Activated T-cell treated with anti-CD3 and anti-CD28 coated beads, Interleukin-2, amount 50 U/mL, for 1 hour (primary cell): ENCODE measurements at places on chromosomes 4 and X.

DNA sequence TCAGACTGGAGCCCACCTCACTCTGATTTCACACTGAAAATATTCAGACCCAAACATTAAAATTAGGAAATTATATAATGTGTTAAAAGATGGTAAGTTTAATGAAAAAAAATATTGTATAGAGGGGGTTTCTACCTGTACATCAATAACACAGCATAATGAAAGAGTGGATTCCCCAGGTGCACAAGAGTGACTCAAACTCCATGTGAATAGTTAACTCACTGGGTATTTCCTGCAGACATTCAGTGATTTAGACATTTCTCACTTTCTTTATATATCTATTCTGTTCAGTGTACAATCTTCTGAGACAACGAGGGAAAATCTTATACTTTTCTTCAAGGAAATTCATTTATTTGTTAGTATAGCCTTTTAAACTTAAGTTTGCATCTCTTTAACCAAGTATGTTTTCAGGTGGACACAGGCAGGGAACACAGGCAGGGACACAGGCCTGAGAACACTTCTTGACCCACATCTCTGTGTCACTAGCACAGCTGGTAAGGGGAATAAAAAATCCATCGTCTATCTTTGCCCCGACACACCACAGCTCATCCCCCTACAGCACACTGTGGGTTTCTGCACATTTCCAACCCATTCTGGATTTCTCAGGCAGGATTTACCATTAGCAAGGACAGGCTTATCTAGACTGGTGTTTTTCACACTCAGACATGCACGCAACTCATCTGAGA lies 525.5 kb upstream of the BOD1L1 start:
- DNase-seq, result no peak

- DNase-seq, result no peak
Measured at GRCh38 chrX:39974270-39974669, 123.5 kb downstream of the BCOR start.

DNA sequence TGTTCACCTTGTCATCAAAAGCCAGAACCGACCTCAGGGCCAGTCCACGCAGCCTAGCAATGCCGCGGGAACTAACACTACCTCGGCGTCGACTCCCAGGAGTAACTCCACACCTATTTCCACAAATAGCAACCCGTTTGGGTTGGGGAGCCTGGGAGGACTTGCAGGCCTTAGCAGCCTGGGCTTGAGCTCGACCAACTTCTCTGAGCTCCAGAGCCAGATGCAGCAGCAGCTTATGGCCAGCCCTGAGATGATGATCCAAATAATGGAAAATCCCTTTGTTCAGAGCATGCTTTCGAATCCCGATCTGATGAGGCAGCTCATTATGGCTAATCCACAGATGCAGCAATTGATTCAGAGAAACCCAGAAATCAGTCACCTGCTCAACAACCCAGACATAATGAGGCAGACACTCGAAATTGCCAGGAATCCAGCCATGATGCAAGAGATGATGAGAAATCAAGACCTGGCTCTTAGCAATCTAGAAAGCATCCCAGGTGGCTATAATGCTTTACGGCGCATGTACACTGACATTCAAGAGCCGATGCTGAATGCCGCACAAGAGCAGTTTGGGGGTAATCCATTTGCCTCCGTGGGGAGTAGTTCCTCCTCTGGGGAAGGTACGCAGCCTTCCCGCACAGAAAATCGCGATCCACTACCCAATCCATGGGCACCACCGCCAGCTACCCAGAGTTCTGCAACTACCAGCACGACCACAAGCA lies 898 bp downstream of the UBQLN2 start:
- peak; percentile 32 for DNase-seq

DNA sequence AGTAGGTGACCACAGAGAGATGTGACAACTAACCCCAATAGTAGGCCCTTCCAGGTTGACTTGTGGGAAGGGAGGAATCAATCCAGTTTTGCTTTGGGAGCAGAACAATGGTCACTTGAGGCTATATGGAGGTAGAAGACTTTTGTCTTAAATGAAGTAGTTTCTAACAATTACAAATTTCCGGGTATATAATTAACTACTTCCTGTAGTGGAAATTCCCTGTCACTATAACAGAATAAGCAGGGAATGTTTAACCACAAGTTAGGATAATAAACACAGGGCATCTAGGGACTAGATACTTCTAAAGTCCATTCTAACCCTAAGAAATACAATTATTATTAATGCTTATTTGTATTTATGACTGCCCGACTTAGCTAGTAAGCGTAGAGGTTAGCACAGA lies 99.0 kb upstream of the TRPC3 start:
- no peak for DNase-seq

- DNase-seq, result no peak
Measured at GRCh38 chrX:135424469-135424868, 2.7 kb downstream of the SMIM10L2A start.

GRCh38 chr4:152334931-152335330 lies 201.0 kb downstream of the FBXW7 start:
- DNase-seq, result no peak

GRCh38 chr4:16337936-16338335 lies 111.7 kb upstream of the TAPT1 start:
- DNase-seq, result no peak

DNA sequence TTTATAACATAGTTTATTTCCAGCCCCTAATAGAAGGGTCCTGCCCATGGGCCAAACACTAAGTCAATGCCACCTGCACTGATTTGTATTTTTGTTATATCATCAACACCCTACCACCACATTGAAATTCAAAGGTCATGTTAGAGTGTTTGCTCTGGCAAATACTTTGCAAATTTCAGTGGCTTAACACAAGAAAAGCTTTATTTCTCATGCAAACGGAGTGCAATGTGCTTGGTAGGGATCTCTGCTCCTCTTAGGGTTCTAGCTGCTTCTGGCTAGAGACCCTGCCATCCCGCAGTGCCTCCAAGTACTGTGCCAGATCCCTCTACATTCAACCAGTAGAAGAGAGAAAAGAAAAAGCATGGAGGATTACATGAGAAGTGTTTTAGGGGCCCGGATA lies 230.8 kb upstream of the TET2 start:
- no peak for DNase-seq

DNA sequence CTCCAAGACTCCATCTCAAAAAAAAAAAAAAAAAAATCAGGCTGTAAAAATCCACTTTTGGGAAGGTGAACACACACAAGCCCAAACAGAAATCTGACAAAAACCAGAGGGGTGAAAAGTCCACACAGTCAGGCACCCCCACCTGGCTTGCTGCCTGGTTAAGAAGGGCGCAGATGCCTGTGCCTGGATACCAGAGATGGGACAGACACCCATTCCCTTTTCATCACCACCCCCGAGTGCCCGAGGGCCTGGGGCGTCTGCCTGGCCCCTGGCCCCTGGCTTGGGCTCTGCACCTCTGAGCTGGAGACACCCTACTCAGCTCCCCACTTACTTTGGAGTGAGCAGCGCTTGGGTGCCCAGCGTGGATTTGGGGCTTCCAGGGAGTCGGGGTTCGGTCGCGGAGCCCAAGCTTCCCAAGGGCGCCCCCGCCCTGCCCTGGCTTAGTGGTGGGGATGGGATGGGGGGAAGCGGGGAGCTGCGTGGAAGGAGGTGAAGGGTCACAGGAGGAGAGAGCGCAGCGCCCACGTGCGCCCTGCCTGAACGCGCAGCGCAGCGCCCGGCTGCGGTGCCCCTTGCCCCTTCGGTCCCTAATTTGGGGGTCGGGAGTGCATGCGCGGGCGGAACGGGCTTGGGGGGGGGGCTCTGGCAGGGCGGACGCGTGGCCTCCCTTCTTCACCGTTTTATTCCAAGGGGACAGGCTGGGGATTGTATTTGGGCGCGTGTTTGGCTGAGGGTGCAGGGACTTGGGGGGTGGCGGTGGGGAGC lies 11.3 kb downstream of the SHOX start:
- DNase-seq, result no peak

- DNase-seq, result no peak
Measured at GRCh38 chr4:165620913-165621312, 242.1 kb downstream of the CPE start.

GRCh38 chr4:113209652-113210320 lies 160.3 kb downstream of the ANK2 start:
- DNase-seq, result no peak

GRCh38 chrX:96314985-96315384 lies 369.7 kb upstream of the DIAPH2 start:
- no peak for DNase-seq

DNA sequence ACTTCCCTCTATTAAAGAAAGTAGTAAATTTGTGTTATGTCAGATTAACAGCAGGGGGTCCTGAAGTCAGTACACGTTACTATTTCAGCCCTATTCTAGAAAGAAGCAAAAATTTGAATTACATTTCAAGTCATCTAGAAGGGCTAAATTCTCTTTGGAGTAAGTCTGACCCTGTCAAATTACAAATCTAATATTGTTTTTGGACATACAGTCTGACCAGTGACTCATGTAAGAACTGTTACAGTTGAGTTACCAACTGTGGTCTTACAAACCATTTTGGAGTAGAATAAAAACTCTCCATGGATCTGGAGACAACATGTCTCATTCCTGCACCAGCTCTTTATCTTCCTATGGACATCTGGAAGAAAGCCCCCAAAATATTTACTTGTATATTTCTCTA lies 36.0 kb upstream of the GYPA start:
- DNase-seq, result no peak

- no peak for DNase-seq
Measured at GRCh38 chrX:11386001-11386523, 92.8 kb downstream of the AMELX start.

- DNase-seq, result no peak
Measured at GRCh38 chrX:11470250-11470974, 177.2 kb downstream of the AMELX start.

DNA sequence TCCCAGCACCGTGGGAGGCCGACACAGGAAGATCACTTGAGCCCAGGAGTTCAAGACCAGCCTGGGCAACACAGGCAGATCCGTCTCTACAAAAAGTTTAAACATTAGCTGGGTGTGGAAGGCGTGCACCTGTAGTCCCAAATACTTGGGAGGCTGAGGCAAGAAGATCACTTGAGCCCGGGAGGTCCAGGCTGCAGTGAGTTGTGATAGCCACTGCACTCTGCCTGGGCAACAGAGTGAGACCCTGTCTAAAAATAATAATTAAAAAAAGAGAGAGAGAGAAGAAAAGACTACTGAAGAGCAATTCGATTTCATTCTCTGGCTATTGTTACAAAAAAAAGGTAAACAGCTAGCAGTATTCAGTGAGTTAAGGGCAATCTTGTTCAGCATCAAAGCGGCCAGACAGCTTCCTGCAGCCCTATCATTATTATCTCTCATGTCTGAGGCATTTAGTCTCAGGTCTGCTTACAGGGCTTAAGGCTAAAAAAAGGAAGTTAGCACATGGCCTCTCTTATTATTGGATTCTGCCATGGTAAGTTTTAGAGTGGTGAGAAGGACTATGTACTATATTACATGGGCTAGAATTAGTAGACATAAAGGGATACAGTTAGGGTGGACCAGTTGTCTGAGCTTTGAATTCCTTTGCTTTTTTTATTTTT lies 37.9 kb downstream of the ARHGEF6 start:
- no peak for DNase-seq

GRCh38 chr4:6245246-6246169 lies 24.1 kb upstream of the WFS1 start:
- DNase-seq, result no peak

GRCh38 chr4:26044524-26044923 lies 130.5 kb downstream of the SMIM20 start:
- no peak for DNase-seq

GRCh38 chr4:114229706-114230105 lies 250.3 kb upstream of the ARSJ start:
- no peak for DNase-seq

- no peak for DNase-seq
Measured at GRCh38 chr4:110183643-110184042, 14.8 kb downstream of the ELOVL6 start.

DNA sequence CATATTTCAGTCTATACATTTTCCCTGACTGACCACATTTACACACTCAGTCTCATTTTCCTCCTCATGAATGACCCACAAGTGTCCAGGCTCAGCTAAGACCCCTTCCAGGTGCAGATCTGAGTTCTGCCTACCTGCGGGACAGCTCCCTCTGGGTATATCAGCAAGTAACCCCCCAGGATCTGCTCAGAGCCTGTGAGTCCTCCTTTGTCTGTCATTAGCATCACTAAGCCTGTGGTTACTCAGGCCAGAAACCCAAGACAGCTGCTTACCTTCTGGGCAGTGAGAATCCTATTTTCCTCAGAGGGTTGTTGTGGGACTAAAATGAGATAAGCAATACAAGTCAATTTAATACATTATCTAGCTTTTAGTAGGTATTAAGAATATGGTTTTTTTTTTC lies 487.6 kb upstream of the BOD1L1 start:
- no peak for DNase-seq

GRCh38 chr4:55920571-55920970 lies 28.2 kb upstream of the CEP135 start:
- DNase-seq, result no peak

- DNase-seq, result no peak
Measured at GRCh38 chr4:47057991-47058390, 26.6 kb downstream of the GABRB1 start.

DNA sequence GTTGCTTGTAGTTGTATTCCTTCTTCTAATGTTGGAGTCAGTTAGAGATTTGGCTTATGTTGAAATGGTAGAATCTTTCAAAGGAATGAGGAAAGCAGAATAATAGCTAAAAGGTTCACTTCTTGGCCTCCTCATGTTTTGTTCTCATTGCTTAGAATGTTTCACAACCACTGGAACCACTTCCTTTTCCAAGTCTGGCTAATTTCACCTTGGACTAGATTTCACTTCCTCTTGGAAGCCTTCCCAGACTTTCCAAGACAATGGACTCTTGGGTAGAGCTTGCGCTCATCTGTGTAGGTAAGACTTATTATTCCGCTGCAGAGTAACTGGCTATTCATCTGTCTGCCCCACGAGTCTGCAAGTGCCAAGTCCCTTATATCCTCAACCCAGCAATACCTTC lies 8.3 kb downstream of the SPATA18 start:
- DNase-seq, result no peak

DNA sequence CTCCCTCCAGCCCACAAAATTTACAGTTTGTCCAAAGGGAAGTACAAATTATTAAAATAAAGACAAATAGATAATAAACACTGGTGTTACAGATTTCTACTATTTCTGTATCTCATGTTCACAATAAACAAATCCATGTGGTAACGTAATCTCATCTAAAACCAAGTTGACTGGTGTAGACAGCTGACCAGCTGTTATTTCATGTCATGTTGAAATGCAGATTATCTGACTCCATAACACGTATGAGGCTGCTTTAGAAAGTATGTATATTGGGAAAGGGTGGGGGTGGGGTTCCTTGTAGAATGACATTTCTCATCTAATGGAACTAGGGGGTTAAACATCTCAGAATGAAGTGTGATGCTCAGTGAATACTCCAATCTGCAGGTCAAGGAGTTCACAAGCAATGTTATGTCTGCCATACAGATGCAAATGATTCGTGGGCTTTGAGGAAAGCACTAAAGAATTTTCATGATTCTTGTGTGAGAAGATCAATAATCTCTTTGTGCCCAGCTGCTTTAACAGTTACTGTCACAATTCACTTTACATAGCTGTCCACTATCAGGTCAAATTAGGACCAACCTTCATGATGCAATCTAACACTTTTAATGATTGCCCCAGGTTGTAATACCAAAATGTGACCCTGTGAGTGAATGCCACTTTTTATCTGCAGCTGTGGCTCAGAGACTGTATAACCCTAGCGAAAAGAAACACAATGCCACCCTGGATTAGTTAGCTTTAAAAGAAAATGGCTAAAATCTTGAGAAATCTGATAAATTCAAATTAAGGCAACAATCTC lies 114.0 kb downstream of the ENOX2 start:
- no peak for DNase-seq
